Dermis microvascular lymphatic vessel endothelial cell (primary cell): ENCODE measurements at places on chromosomes 12 and 14. TPM values are rescaled to one million over a fixed set of nuclear protein-coding genes. Genes with fewer than 3 reads are reported as not detected.

TAS2R46 gene
- 1.0 and 1.4 TPM in 2 replicates for total RNA-seq

PAX9 gene
- not detected in 2 replicates for total RNA-seq

MBD6 gene
- total RNA-seq: 5.9 and 8.6 TPM in 2 replicates

POLE2 gene
- 5.2 and 10.9 TPM in 2 replicates for total RNA-seq

CACNA1C gene
- 0.38 and 0.51 TPM in 2 replicates for total RNA-seq

GPR84 gene
- not detected in 2 replicates for total RNA-seq

INHBC gene
- total RNA-seq: not detected in 2 replicates

ZDHHC22 gene
- total RNA-seq: not detected in 2 replicates

CFAP73 gene
- total RNA-seq: not detected in 2 replicates

KCNH3 gene
- under 0.01 and 0.13 TPM in 2 replicates for total RNA-seq

PDE6H gene
- not detected in 2 replicates for total RNA-seq
